ENCODE measurements at places on chromosomes 12 and 14.

GRCh38 chr12:80472911-80473500, 29.0 kb downstream of the PTPRQ start:
- no peaks in the 10 kb centered on the region for H3K36me3 ChIP-seq
- no peaks in the 10 kb centered on the region for H3K27me3 ChIP-seq
- no peak for DNase-seq
- no peak overlapping the region for H3K27ac ChIP-seq
- no peak overlapping the region for H3K4me3 ChIP-seq

DNA sequence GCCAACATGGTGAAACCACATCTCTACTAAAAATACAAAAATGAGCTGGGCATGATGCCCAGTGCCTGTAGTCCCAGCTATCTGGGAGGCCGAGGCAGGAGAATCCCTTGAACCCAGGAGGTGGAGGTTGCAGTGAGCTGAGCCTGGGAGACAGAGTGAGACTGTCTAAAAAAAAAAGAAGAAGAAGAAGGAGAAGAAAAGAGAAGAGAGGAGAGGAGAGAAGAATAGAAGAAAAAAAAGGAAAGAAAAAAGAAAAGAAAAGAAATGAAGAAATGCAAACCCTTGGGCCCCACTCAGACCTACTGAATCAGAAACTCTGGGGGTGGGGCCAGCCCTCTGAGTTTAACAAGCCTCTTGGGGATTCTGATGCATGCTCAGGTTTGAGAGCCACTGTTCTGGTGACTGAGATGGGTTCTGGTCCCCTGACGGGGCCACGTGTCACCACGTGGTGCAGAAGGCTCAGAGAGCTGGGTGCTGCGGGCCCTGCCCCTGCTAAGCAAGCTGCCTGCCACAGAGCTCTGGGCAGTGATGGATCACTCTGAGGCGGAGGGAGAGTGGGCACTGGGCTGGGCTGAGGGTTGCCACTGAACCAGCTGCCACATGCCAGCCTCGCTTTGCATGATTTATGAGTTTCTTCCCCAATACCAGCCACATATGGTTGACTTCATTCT, 37.5 kb downstream of the ERH start:
- DNase-seq, result no peak
- H3K27ac ChIP-seq, result no peak overlapping the region
- peaks cover 12% of the 10 kb centered on the region for H3K4me1 ChIP-seq
- H3K27me3 ChIP-seq, result no peaks in the 10 kb centered on the region
- no peak overlapping the region for H3K4me3 ChIP-seq

- DNase-seq, result no peak
- H3K36me3 ChIP-seq, result no peaks in the 10 kb centered on the region
- no peak overlapping the region for H3K4me3 ChIP-seq
Observed at GRCh38 chr12:54407183-54407905, 11.7 kb downstream of the ITGA5 start.

- H3K27me3 ChIP-seq, result no peaks in the 10 kb centered on the region
- H3K27ac ChIP-seq, result no peak overlapping the region
- H3K36me3 ChIP-seq, result no peaks in the 10 kb centered on the region
- H3K4me3 ChIP-seq, result no peak overlapping the region
Observed at GRCh38 chr14:38122241-38122640, 85.5 kb upstream of the SSTR1 start.

- no peak for DNase-seq
- peaks cover 19% of the 10 kb centered on the region for H3K4me1 ChIP-seq
- no peak overlapping the region for H3K4me3 ChIP-seq
- H3K27ac ChIP-seq, result no peak overlapping the region
- no peaks in the 10 kb centered on the region for H3K36me3 ChIP-seq
- peaks cover 9% of the 10 kb centered on the region for H3K27me3 ChIP-seq
Observed at GRCh38 chr14:94126800-94127199, 2.6 kb downstream of the IFI27L2 start.

DNA sequence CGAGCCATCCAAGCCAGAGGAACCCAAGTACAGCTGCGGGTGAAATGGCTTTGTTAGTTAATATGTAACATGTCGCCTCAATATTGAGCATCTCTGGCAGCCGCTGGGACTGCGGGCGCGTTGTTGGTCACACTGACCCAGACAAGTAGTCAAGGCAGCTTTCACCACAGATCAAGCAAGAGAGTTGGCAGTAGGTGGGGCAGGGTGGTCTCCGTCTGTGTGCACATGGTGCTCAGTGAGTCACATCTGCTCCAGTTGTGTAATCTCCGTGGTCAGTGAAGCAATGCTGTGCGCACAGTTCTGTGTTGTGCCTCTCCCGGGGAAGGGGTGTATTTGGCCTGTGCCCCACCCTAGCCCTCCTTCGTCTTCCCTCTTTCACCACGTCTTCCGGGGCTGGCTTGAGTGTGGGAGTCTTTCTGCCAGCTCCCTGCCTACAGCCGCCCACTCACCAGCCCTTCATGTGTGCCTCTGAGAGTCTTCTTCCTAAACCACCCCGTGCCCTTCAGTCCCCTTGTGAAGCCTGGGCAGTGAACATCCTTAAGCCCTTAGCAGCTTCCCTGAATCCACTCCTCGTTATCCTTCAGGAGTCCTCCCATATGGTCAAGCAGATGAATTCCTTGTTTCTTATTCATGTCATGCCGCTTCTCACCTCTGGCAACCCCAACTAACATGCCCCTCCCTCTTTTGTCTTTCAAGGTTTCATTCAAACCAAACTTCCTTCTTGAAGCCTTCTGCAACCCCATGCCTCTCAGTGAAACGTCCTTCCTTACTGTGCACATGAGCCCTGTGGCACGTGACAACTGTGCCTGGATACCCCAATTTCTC, 242.1 kb downstream of the CACNA1C start:
- no peak for DNase-seq
- no peak overlapping the region for H3K4me3 ChIP-seq
- no peaks in the 10 kb centered on the region for H3K27me3 ChIP-seq
- peaks cover 11% of the 10 kb centered on the region for H3K4me1 ChIP-seq
- no peak overlapping the region for H3K27ac ChIP-seq
- H3K36me3 ChIP-seq, result no peaks in the 10 kb centered on the region

DNA sequence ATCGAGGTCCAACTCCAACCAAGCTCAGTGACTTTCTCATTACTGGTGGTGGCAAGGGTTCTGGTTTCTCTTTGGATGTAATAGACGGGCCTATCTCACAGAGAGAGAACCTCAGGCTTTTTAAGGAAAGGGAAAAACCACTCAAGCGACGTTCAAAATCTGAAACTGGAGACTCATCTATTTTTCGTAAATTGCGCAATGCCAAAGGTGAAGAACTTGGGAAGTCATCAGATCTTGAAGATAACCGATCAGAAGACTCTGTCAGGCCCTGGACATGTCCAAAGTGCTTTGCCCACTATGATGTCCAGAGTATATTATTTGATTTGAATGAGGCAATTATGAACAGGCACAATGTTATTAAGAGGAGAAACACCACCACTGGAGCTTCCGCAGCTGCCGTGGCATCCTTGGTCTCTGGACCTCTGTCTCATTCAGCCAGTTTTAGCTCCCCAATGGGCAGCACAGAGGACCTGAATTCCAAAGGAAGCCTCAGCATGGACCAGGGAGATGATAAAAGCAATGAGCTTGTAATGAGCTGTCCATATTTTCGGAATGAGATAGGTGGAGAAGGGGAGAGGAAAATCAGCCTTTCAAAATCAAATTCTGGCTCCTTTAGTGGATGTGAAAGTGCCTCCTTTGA, 343.5 kb upstream of the RGS6 start:
- H3K36me3 ChIP-seq, result peaks cover 21% of the 10 kb centered on the region
- H3K4me1 ChIP-seq, result peaks cover 31% of the 10 kb centered on the region
- H3K27ac ChIP-seq, result no peak overlapping the region
- H3K4me3 ChIP-seq, result no peak overlapping the region
- DNase-seq, result no peak
- H3K27me3 ChIP-seq, result no peaks in the 10 kb centered on the region

- H3K4me1 ChIP-seq, result no peaks in the 10 kb centered on the region
- H3K36me3 ChIP-seq, result no peaks in the 10 kb centered on the region
- H3K4me3 ChIP-seq, result no peak overlapping the region
- no peak overlapping the region for H3K27ac ChIP-seq
- DNase-seq, result no peak
- H3K27me3 ChIP-seq, result peaks cover 7% of the 10 kb centered on the region
Observed at GRCh38 chr12:68499616-68500015, 111.1 kb upstream of the RAP1B start.

GRCh38 chr12:123836292-123836691, 74.2 kb downstream of the DNAH10 start:
- H3K27me3 ChIP-seq, result no peaks in the 10 kb centered on the region
- H3K4me3 ChIP-seq, result no peak overlapping the region
- DNase-seq, result no peak
- H3K27ac ChIP-seq, result no peak overlapping the region
- H3K4me1 ChIP-seq, result no peaks in the 10 kb centered on the region
